ENCODE measurements at places on chromosomes 1 and 21.
A peak's percentile ranks its signal among the peaks of the same experiment; 100 is the strongest.

DNA sequence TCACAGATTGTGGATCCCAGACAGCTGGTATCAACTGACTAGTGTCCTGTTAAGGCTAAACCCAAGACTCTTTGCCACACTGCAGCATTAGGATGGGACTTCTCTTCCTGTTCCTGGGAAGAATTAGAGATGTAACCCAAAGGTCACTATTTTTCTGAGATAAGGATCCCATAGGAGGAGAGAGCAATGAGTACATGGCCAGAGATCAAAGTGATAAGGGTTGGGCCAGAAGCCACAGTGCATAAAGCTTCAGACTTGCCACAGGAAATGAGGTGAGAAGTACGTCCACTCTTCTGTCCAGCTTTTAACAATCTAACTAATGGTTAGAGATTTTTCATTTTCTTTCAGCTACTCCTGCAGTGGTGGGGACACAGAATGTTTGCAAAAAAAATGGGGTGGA is at the start of gene HSD3B1:
HSD3B1 (plus strand) TSS at position 270 of the 400 bp plus-strand sequence. CDS start 267 bp downstream, outside the sequence.
- no peak for DNase-seq

- DNase-seq: no peak
These were observed 107.0 kb upstream of the CASZ1 start for GRCh38 chr1:10903421-10903820.

GRCh38 chr1:62263814-62264353 is 55.4 kb downstream of the KANK4 start:
- DNase-seq: no peak

DNA sequence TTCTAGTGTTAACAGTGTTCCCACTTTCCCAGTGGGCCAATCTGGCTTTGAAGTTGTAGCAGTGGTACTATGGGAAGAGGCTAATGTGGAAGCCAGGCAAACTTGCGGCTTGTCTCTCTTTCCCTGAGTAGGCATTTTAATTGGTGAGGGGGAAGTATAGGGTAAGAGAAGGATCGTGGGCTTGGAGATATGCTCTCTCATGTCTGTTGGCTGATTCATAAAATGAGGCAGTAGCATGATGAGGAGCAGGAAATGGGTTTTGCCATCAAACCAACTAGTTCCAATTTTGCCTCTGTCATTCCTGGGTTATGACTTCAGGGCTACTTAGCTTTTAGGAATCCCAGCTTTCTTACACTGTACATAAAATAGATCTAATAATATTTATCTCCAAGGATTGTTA is 12.1 kb downstream of the C8A start:
- no peak for DNase-seq

- no peak for DNase-seq
These were observed 6.5 kb upstream of the RALGPS2 start for GRCh38 chr1:178718520-178718919.

GRCh38 chr1:37890378-37891014 is 31.1 kb upstream of the MTF1 start:
- DNase-seq: peak; percentile 16

DNA sequence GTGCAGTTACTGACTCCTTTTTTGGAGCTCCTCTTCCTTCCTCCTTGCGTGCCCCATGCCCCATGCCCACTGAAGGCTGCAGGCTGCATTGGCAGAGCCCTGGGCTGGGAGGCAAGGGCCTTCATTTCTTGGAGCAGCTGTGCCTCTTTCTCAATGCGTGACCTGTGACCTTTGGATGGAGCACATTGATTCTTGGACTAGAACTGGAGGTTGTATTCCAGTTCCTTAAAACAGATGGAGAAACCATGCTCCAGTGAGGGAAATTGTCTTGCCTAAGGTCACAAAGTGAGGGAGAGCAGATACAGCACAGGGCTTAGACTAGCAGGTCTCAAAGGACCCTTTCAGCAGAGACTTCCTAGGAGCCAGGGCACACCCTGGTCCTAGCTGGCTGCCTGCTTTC is 9.0 kb downstream of the TMEM269 start:
- no peak for DNase-seq

DNA sequence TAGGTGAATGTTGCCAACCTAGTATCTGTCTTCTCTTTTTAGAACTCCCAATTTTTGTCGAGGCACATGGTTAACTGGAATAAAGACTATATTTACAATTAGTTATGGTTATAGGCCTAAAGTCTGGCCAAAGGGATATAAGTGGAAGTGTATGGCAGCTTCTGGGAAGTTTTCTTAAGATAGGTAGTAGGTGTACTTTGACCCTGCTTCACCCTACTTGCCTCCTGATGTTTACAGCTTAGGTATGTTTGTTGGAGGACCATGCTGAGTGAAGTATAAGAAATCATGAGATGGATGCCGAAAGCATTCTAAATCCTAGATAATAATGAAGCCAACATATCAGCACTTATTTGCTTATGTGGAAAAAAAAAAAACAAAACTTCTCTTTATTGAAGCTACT is 272.1 kb downstream of the S1PR1 start:
- no peak for DNase-seq

GRCh38 chr1:232329103-232329813 is 300.7 kb downstream of the SIPA1L2 start:
- DNase-seq: no peak

All from NCI-H460 (cell line).